ENCODE measurements at places on chromosomes 13 and 19.

DNA sequence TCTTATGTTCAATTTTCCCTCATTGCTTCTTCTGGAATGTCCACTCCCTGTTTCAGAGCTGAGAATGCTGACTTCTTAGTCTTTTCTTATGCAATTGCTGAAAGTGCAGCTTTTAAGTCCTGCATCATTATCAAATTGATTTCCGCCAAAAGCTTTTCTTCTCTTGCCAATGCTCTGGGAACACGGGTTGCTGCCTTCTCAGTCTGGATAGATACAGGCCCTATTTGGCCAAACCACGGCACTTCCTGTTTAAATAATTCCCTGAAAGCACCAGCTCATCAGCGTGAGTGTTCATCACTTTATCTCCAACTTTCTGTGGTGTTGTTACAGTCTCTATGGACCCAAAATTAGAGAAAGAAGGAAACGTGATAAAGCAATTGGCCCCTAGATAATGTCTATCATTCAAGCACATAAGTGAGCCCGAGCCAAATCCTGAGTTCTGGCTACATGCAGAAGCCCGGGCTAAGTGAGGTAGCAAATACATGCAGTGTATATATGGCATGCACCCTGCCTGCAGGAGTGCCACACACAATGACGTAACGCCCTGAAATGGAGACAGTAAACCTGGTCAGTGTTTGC, 85.7 kb downstream of the CYSLTR2 start:
- DNase-seq: peak; percentile 48

GRCh38 chr19:35868172-35868822, at the start of gene APLP1:
TSS of gene APLP1 (plus strand) at chr19:35868574. CDS start at chr19:35868637, 63 bp downstream.
- peak; percentile 94 for DNase-seq

- peak; percentile 84 for DNase-seq
These were observed at the start of gene KISS1R for GRCh38 chr19:917323-918151. TSS of gene KISS1R (plus strand) at chr19:917333. CDS start at chr19:917503, 170 bp downstream.

- DNase-seq: peak; percentile 90
These were observed 19.6 kb downstream of the CELF5 start for GRCh38 chr19:3243819-3244700.

DNA sequence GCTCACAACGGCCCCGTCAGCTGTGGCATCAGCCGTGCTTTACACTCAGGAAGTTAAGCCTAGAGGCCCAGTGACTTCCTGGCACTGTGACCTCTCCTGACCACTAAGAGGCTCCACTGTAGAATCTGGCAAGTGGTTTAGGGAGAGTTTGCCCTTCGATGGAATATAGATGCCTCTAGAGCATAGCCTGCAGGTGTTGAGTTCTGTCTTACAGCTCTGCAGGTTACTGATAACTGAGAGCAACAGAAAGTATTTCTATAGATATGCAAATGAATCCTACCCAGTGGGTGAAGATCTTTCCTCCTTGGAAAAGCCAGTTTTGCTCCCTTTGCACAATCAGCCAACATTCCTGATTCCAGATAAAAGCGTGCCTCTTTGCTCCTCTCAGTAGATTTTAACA, 35.8 kb downstream of the ATP12A start:
- no peak for DNase-seq

DNA sequence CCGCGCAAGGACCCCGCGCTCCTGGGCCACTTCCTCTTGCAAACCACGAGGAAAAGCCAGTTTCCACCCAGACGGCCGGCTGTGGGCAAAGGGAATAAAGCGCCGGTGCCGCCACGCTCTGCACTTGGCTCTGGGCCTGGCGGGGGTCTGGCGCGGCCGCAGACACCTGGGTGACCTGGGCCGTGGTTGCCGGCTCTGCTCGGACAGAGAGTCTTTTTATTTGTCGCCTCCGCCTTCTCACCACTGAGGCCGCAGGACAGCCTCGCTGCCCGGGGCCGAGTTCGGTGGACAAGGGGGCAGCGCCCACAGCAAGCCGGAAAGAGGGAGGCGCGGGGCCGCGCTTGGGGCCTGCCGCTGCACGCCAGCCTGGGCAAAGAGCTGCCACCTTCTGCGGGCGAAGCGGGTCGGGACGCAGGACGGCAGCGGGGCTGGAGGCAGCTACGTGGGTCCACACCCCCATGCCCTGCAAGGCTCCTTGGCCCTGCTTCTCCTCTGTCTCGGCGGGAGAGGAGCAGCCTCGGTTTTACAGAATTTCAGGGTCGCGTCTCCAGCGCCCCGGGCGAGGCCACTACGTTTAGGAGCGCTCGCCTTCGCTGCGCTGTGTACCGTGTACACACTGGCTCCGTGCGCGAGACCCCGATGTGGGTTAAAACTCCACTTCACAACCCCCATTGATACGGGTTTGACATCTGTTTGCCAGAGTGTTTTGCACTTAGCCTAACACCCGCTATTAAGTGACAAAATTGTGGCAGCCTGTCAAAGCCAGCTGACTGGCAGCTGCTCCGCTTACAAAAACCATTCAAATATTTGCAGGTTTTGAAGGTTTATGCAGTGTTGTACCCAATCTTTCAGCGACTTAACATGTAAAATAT, 13.0 kb upstream of the SOX1 start:
- DNase-seq: no peak

DNA sequence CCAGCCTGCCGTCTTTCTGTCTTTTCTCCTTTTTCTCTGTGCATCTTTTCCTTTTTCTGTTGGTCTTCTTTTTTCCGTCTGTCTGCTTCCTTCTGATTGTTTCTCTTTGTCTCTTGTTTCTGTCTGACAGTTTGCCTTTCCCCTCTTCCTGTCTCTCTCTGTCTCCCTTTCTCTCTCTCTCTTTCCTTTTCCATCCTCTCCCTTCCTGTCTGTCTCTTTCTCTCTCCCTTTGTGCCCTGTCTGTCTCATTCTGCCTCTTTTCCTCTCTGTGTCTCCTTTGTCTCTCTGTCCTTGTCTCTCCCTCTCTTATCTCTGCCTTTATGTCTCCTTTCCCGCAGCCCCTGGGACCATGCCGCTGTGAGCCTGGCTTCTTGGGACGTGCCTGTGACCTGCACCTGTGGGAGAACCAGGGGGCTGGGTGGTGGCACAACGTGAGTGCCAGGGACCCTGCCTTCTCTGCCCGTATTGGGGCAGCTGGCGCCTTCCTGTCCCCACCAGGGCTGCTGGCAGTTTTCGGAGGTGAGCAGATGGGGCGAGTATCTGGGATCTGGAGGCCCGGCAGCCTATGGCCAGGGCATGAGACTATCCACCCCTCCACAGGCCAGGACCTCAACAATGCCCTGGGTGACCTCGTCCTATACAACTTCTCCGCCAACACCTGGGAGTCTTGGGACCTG, 9.4 kb downstream of the MEGF8 start:
- DNase-seq: no peak
